ENCODE measurements at places on chromosomes 5 and 9.
A peak's percentile ranks its signal among the peaks of the same experiment; 100 is the strongest.

DNA sequence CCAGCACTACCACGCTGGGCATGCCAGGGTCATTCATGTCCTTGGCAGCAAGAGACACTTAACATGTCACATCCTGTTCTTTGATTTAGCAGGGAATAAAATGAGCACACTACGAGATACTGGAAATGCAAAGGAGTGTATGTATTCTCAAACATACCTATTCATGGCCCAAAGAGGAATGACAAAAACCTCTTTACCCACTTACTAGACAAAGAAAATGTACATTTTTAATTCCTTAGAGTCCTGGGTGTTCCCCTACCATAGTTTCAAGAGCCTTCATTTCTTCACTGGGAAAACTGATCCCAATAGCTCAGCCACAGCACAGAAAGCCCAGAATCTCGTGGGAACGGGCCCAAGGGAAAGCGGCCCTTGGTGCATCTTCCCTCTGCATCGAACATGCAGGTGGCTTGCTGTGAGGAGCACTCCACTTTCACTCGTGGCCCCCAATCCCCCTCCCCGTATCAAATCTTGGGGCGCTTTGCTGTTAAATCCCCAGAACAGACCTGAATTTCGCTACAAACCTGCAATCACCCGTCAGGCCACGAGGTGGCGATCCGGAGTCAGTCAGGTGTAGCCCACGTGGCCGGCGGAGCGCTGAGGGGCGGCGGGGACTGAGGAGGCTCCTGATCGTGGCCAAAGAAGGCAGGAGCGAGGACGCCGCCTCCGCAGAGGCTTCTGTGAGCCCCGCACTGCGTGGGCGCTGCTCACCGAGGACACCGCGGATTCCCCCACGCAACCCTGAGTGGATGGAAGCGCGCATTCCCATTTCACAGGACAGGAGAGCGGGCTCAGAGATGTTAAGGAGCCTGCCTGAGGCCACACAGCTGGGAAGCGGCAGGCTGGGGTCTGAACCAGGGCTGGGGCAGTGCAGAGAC is 91.4 kb downstream of the LMX1B start:
- DNase-seq, result peak; percentile 92

- no peak for DNase-seq
Measured at GRCh38 chr5:128646176-128646575, 108.1 kb upstream of the FBN2 start.

- no peak for DNase-seq
Measured at GRCh38 chr9:131500939-131501541, 1.7 kb upstream of the POMT1 start.

DNA sequence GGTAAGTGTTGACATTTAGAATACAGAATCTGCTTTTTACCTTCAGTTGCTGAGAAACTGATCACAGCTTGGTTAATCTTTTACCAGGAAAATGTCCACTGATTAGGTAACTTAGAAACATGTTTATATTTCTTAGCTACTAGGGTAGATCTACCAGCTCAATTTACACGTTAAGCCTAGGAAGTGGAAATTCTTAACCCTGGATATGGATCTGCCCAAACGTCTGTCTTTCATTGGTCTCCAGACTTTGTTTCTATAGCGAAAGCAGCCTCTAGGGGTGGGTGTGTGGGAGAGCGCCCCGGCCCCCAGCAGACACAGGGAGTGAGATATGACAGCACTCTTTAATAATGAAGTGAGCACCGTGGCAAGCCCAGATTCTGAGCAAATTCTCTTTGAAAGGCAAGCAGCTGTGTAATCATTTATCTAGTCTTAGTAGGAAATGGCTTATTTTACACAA is 141.6 kb upstream of the ZNF608 start:
- DNase-seq, result peak; percentile 41

DNA sequence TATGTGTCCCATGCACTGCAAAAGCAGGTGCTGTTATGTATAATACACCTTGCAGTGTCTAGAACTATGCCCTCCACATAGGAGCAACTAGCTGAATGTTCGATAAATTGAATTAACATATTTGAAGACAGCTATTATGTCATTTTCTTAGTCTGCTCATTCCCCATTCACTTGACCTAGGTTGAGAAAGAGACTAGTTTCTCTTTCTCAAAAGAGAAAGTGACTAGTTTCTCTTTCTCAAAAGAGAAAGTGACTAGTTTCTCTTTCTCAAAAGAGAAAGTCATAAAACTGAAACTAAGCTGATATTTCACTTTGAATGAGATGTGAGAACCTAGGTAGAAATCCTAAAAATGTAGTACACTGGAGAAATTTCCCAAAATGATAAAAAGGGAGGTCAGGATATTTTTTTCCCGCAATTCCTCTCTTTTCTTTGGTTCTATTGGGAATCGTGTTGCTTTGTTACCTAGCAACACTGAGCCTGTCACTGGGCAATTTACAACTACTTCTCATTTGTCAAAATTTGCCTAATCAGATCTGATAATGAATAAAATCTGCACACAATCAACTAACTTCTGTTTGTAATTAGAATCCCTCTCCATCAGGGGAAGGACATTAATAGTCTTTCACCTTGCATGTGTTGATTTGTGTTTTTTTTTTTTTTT is 132.0 kb upstream of the GRIA1 start:
- no peak for DNase-seq

DNA sequence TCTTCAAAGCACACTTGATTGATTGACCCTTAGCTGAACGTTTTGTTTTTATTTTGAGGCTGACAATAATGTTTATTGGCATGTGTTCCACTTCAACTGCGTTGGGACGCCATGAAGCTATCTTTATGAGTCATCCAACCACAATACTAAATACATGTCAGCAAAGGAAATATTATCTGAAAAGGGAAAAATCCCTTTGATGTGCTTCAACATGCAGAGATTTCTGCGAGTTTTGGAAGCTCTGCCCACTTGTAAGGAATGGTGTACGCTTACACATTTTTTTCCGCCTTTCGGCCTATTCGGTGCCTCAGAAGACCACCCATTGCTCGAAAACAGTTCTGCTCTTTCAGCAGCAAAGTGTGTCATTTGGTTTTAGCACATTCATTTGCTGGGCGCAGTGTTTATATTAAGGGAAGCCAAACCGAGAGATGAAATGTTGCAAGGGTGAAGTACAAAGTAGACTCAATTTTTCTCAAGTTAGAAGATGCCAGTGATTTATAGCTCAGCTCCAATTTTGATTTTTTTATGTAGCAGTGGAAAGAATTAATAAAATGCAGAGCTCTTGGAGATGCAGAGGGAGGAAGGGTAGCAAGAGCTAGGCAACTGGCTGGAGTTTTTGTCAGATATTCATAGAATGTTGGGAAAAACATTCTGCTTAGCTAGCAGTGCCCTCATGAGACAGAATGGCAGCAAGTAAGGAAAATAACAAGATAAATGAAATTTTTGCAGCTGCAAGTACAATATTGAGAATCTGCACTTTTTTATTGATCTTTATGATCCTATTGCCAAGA is 68.9 kb downstream of the PRDM6 start:
- DNase-seq, result no peak

DNA sequence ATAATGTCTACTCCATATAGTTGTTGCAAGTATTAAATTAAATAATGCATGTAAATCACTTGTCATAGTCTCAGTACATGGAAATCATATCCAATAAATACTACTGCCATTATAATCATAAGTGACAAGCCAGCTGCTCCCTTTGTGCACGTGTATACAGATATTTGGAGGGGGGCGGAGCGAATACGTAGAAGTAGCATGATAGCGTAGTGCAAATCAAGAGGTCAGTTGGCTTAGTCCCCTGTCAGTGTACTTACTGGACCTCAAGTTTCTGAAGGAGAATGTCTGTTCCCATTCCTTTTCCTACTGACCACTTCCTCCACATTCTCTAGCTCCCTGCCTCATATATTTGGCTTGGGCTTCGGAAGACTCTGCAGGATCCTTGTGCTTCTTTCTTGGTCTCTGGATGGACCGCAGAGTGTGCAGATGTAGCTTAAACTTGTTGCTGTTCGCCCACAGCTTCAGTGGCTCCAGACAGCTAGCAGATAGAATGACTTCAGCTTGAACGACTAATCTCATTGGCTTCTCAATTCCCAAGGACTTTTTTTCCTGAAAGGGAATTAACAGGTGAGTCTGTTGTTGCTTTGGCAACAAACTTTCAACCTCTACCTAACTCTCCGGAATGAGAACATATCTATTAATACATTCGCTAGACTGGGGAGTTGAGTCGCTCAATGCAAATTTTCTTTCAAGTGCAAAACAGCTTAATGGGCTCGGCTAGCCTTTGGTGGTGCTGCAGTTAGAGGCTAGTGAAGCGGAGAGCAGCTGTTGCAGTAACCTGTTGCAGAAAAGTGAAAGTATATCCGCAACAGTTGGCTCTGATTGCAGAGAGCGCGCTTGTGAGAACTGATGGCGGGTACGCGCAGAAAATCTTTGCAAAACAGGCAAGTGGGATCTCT is at the start of gene PCDHB1:
TSS of gene PCDHB1 (plus strand) at position 753 of the 899 bp plus-strand sequence. CDS start at position 850, 97 bp downstream.
- no peak for DNase-seq

GRCh38 chr5:14415024-14415697 is 166.4 kb upstream of the OTULINL start:
- DNase-seq, result no peak

- no peak for DNase-seq
Measured at GRCh38 chr5:66122379-66123034, 21.6 kb upstream of the SREK1 start.

- DNase-seq, result peak; percentile 40
Measured at GRCh38 chr5:127875235-127876021, 172.2 kb downstream of the CCDC192 start.

DNA sequence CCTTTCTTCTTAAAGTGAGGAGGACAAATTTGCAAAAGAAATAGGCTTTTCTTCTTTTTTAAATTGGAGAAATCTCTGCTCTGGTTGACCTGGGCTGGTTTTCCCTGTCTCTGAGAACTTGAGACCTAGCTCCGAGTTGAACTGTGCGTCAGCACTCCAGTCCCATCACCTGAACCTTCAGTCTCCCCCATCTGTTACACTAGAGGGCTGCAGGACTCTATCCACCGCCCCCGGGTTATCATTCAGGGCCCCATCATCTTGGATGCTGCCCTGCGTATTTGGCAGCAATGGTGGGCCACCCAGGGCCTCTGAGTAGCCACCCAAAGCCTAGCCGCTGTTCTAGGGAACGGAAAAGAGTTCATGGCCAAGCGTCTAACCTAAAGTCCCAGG is 2.5 kb downstream of the FOXE1 start:
- DNase-seq, result no peak

- DNase-seq, result no peak
Measured at GRCh38 chr5:42807722-42808447, 3.8 kb downstream of the SELENOP start.

DNA sequence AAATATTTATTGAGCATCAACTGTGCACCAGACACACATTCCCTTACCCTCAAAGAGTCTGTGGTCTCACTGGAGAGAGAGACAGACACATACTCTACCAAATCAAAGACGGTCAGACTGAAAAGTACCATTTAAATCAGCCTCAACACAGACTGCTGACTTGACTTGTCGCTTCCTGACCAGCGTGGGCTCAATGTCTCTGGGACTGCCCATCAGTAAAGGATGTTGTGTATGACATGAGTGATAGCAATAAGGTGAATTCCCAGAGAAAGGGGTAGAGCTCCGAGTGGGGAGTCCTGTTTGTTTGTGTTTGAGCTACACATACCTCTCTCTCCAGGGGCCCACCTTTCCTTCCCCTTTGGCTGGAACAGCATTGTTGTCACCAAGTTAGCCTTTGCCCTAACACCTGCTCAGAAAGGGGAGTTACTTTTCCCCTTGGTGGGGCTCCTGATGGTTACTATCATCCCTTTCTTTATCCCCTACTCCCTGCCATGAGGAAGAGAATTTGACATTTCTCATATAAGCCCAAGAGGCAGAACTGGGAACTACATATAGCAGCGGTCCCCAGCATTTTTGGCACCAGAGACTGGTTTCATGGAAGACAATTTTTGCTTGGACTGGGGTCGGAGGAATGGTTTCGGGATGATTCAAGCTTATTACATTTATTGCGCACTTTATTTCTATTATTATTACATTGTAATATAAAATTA is 33.9 kb downstream of the NR4A3 start:
- DNase-seq, result no peak

GRCh38 chr9:106637486-106637885 is 225.5 kb upstream of the ZNF462 start:
- DNase-seq, result no peak

- no peak for DNase-seq
Measured at GRCh38 chr5:40623480-40624420, 56.0 kb upstream of the PTGER4 start.

- no peak for DNase-seq
Measured at GRCh38 chr5:141864371-141865370, 13.5 kb downstream of the PCDH1 start.

GRCh38 chr5:95619096-95619495 is 791 bp upstream of the GPR150 start:
- DNase-seq, result no peak

GRCh38 chr9:8095672-8096086 is 296.1 kb upstream of the DMAC1 start:
- no peak for DNase-seq

DNA sequence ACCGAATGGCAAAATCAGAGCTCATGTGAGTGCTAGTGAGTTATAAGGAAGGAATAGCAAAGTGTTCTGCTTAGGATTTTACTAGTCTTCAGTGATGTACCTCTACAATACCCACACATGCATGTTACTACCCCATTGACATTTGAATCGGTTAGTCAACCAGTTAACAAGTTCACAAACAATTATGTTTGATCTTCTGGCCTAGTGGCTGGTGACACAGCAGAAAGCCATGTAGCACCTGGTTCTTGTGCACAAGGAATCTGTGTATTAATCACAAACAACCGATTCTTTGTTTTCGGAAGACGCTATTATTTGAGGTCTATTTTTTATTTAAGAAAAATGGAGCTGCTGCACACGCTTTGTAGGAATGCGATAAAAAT is 41.9 kb downstream of the NTRK2 start:
- DNase-seq, result no peak

DNA sequence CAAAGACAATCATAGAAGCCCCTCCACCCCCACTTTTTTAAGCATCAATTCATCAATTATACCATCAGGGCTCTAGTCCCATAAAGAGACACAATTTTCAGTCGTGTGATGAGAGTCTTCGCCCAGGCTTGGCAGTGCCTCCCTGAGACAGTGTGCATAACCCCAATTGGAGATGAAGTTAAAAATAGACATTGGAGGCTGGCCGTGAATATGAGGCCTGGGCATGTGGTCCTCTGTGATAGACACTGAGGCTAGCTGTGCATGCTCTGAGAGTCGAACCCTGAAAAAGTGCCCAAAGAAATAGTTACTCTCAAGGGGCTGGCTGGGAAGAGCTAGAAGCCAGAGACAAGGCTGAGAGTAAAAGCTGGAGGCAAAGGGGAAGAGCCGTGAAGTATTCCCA is 248.6 kb upstream of the NR4A3 start:
- DNase-seq, result no peak

GRCh38 chr9:133516256-133516960 is 8.4 kb downstream of the MYMK start:
- DNase-seq, result no peak

GRCh38 chr5:142568283-142568995 is 117.5 kb downstream of the FGF1 start:
- DNase-seq, result no peak

DNA sequence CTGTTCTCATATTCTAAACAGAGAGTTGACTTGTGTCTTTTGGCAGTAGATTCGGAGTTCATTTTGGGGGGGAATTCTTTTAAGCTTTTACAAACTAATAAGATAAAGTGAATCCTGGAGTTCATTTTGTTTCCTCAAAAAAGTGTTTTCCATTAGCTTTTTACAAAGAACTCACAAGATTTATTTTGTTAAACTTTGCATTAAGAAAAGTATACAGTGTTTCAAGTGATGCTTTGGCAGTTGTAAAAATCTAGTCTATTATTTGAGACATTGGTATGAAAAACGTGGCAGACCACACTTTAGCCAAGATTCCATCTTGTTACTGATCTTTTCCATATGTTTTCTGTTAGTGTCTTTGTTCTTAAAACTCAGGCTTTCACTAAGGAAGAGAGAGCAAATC is 1.2 kb upstream of the OMD start:
- no peak for DNase-seq
